Lower leg skin (tissue), 4 donors: ENCODE measurements at places on chromosomes 3 and 15.

DNA sequence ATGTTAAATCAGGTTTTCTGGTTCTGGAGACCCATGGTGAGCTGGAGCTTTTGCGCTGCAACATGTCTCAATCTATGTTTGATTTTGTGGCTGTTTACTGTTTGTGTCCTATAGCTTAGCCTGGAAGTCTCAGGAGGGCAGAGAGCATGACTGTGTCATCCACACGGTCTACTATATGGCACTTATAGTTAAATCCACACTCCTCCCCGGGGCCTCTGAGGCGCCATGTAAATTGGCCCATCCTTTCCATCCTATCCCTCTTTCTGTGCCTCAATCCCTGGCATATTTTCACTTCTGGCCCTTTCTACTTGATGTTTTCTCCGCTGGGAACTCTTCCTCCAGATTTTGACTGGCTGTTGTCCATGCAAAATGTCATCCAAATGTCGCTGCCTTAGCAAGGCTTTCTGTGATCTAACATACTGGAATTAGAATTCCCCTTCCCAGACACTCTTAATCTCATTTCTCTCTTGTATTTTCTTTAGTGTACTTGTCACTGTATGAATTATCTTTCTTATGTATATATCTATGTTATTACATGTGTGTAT is 560.8 kb upstream of the RGMA start:
- no peak for DNase-seq

DNA sequence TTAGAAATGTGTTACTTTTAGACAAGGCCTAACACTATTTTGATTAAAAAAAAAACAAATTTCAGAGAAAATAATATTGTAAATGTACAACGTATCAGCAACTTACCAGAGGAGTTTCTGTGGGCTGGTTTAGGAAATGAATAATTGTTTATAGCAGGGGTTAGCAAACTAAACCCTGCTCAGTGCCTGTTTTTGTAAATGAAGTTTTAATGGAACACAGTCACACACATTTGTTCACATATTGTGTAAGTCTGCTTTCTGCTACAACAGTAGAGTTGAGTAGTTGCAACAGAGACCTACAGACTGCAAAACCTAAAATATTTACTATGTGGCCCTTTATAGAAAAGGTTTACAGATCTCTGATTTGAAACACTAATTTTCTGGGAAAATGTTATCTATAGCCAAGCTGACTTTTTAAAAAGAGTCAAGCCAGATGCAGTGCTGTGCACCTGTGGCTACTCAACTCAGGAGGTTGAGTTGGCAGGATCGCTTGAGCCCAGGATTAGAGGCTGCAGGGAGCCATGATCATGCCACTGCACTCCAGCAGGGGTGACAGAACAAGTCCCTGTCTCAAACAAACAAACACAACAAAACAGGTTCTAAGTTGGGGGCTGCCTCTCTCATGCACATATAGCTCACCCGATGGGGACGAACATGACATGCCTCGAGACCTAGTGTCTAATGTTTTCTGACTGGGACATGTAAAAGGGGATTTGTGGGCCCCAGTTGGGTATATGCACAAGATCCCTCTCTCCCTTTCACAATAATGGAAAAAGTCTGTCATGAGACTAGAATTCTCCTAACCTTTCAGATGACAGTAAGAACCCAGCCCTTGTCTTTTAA is 182.5 kb downstream of the TNIK start:
- no peak for DNase-seq

GRCh38 chr15:33872416-33873106 is 95.7 kb upstream of the CHRM5 start:
- no peak for DNase-seq

- DNase-seq = no peak
These were observed 28.6 kb upstream of the MINAR1 start for GRCh38 chr15:79403501-79403900.

GRCh38 chr15:69323893-69324430 is 25.2 kb downstream of the PAQR5 start:
- no peak for DNase-seq

DNA sequence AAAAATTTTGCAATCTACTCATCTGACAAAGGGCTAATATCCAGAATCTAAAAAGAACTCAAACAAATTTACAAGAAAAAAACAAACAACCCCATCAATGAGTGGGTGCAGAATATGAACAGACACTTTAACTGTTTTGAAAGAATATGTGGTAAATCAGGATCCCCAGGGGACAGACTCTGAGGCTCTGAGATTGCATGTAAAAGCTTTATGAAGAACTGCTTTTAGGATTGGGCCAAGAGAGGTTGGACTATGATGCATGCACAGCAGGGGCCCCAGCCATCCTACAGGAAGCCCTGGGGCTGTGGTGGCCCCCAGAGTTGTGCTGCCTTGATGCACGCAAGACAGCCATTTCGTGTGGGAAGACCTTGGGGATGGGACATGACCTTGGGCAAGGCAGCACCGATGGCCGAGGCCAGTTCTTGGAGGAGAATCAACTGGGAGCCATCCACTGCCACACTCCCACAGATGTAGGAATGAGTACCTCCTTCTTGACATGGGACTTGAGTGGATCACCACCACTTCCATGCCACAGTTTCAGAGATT is 298.1 kb upstream of the THBS1 start:
- DNase-seq = no peak

- no peak for DNase-seq
These were observed 56.6 kb downstream of the BHLHE40 start for GRCh38 chr3:5035692-5036391.

DNA sequence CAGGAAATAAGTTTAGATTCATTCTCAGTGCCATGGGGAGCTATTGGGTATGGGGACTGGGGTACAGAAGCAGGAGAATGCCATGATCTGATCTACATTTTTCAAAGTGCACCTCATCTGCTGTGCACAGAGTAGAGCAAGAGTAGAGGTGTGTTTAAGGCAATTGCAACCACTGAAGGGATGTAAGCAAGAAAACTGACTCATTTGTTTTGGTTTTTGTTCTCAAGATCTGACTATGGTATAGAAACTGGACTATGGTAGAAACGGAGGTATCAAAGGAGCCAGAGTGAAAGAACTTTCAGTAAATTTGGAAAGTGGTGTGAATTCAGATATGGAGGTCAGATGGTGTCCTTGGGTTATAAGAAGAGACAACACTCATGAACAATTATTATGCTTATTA is 86.2 kb upstream of the CMSS1 start:
- no peak for DNase-seq

- DNase-seq = no peak
These were observed 138.8 kb upstream of the TLE3 start for GRCh38 chr15:70236341-70237086.
